Stimulated activated CD4-positive, alpha-beta T cell treated with anti-CD3 and anti-CD28 coated beads, TNF-alpha, amount 100 ng/mL, for 24 hours (primary cell): ENCODE measurements at places on chromosomes 1 and 21.
A peak's percentile ranks its signal among the peaks of the same experiment; 100 is the strongest.

DNA sequence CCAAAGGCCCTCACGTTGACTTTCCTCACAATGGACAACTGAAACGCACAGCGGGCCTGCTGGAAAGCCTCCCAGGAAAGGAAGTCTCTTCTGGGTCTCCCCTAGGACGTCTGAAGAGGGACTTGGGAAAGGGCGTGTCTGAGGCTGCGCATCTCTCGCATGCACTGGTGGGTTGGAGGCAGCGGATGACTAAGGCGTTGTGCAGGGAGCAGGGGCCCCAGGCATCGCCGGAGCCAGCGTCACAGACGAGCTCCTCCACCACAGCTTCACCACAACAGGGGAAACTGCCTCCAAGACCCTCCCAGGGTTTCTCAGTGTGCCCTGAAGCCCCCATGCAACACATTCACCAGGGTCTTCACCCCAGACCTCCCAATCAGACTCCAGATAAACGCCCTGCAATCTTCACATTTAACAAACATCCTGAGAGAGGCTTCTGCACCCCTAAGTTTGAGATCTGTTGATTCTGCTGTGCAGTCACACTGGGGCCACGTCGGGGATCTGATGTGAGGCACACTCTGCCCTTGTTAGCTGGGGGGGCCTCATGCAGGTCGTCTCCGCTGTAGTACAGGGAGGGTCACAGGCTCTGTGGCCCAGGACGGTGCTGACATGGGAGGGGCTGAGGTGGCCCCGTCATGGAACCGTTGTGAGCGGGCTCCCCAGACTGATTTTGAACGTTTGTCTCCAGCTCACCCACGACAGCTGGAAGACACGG lies 7.0 kb upstream of the TFF1 start:
- no peak for DNase-seq

- no peak for DNase-seq
Measured at GRCh38 chr1:112625696-112626095, 6.1 kb downstream of the CAPZA1 start.

GRCh38 chr21:31098576-31099005 lies 60.3 kb upstream of the KRTAP19-8 start:
- DNase-seq = peak; percentile 76

GRCh38 chr1:240562111-240562590 lies 49.8 kb downstream of the GREM2 start:
- DNase-seq = no peak

GRCh38 chr1:25217598-25218232 lies 14.6 kb downstream of the SYF2 start:
- DNase-seq = no peak

DNA sequence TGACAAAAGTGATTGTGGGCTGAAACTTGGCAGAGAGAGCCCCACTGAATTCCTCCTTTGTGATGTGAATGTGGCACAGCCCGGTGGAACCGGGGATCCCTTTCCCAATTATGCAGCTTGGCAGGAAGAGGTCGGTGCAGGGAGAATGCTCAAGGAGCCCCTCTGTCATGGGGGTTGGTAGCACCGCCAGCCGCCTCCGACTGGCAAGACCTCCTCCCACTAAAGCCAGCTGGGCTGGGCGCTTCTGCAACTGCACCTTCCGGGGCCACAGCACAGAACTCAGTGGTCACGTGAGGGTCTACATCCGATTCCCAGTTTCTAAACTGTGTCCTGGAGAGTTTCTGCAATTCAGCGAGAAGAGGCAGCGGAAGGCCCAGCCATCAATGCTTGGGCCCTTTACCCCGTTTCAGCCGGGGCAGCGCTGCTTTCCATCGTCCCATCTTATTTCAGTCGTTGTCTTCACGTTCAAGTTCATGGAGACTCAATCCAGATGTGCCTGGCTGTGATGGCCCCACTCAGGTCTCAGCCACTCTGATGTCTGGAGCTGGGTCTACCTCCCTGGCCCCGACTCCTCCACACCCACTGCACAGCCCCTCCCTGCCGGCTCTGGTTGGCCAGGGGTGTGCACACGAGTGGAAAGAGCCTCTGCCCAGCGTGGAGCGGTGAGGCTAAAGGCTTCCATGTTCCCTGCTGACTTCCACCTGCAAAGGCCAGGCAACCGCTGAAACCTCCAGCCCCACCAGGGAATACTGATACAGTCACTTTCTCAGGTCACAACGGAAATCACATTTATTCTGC lies 39.8 kb upstream of the FHAD1 start:
- DNase-seq = no peak

GRCh38 chr1:89200663-89201062 lies 1.9 kb upstream of the GBP4 start:
- no peak for DNase-seq

- no peak for DNase-seq
Measured at GRCh38 chr1:186187601-186188000, 187.5 kb downstream of the TPR start.

DNA sequence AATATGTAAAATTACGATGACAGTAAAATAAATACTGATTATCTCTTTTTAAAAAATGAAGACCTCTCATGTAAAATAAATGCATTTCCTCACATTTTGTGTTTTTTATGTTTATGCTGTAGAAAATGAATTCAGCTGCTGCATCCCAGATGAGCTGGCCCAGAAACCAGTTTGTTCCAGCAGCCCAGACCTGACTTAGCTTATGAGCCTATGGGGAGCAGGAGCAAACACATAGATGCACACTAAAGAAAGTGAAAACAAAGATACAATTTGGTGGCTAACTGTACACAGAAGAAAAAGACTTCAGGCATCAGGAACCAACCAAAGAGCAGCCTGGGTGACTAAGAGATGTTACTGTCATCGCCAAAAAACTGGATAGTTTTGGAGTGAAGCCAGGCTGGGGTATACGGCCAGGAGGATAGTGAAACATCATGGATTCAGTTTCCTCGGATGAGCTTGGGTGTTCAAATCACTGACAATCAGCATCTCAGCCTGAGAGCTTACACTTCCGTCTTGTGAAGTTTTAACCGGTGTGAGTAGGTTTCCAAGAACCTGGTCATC lies 113.9 kb upstream of the BACE2 start:
- no peak for DNase-seq

GRCh38 chr1:224358237-224358636 lies 1.6 kb downstream of the CNIH4 start:
- no peak for DNase-seq

DNA sequence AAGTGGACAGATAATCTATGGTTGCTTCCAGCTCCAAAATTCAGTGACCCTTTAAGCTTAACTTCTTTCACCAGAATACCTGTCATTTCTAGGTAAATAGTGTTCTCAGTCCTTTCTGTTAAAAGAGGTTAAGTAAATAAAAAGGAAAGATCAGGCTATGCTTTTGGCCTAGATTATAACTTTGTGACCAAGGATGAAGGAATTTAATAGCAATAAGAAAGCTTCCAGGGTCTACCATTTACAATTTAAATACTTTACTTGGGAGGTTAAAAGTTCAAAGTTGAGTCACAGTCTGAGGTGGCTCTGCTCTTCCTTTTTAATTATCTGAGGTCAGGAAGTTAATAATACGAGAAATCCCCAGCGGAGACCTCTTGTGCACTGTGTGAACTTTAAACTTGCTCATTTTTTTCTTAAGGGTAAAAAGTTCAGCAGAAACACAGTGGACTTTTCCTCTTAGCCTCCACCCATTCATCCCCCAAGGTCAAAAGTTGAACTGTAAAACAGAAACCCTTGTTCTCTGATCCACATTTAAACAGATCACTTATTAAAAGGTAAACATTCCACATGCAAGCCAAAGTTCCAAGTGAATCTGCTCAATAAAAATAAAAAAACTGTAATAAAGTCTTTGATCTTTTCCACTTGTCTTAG lies 187.1 kb downstream of the NRIP1 start:
- DNase-seq = no peak

GRCh38 chr1:242468784-242469183 lies 55.7 kb downstream of the PLD5 start:
- DNase-seq = no peak

DNA sequence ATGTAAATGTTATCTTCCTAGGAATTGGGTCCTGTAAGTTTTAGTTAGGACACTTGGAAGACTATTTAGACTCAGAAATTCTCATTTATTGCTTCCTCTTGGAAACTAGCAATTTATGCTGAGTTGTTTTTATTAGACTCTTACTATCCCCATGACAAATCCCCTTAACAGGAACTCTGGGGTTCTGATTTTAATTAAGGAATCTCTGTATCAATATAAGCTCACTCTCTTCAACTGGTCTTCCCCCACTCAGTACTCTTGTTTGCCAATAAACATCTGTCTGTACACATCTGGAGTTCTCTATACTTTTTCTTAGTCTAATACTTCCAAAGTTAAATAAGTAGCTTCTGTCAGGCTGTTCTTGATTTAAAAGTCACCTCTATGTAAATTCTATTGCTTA lies 64.1 kb upstream of the TBX15 start:
- DNase-seq = no peak

DNA sequence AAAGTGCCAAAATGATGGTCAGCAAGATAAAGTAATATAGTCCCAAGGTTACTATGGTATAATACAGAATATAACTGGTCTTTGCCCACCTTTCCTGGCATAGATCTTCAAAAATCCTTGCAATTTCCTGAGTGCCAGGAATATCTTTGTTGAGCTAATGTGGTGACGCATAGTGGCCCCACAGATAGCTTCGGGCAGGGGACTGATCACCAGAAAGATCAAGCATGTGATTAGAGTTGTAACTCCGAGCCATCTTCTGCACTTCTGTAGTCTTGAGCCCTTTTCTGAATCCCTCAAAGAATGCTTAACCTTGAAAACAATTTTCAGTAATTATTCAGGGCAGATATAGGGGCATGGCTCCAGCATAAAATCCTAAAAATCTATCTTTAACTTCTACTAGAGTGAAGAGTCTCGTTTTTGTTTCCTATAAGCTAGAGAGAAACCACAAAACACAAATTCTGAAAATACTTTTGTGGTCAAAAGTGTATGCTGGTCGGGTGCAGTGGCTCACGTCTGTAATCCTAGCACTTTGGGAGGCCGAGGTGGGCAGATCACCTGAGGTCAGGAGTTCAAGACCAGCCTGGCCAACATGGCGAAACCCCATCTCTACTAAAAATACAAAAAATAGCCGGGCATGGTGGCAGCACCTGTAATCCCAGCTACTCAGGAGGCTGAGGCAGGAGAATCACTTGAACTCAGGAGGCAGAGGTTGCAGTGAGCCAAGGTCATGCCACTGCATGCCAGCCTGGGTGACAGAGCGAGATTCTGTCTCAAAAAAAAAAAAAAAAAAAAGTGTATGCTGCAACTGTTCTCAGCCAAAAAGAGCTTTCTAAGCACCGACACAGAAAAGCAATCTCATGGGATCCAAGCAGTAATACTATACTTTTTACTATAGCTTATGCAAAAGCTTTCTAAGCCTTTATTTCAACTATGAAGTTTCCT lies 62.8 kb downstream of the NVL start:
- DNase-seq = no peak

DNA sequence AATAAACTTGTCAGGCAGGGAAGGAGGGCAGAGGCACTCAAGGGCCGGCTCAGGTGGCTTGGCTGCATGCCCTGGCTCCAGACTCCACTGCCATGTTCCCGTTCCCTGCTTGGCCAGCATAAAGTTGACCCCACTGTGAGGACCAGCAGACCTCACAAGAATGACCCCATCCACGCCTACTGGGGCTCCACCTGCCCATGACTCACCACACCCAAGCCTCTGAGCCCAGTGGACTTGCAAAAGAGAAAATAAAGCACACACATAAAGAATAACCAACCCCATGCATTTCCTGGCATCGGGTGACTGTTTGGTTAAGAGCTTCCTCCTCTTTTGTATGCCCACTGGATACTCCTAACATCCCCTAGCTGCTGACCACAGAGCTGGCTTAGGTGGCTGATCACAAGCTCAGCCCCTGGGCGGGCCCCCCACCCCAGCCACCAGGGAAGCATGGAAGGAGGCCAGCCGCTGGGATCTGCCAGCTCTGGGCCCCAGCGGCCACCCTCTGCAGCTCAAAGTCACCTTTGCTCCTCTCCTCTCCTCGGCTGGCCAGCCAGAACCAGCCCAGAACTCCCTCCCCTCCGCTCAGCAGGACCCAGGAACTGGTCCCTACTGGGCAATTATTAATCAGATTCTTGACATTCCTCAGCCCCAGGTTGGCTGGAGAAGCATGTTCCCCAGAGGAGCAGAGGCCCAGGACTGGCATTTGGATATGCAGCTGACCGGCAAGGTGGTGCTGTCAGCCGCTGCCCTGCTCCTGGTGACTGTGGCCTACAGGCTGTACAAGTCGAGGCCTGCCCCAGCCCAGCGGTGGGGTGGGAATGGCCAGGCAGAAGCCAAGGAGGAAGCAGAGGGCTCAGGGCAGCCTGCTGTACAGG lies at the start of gene KLHDC7A:
KLHDC7A (plus strand) TSS at position 616 of the 875 bp plus-strand sequence; CDS start at position 668, 52 bp downstream.
- DNase-seq = no peak
